ENCODE measurements at places on chromosomes 11 and 22.
A peak's percentile ranks its signal among the peaks of the same experiment; 100 is the strongest.

DNA sequence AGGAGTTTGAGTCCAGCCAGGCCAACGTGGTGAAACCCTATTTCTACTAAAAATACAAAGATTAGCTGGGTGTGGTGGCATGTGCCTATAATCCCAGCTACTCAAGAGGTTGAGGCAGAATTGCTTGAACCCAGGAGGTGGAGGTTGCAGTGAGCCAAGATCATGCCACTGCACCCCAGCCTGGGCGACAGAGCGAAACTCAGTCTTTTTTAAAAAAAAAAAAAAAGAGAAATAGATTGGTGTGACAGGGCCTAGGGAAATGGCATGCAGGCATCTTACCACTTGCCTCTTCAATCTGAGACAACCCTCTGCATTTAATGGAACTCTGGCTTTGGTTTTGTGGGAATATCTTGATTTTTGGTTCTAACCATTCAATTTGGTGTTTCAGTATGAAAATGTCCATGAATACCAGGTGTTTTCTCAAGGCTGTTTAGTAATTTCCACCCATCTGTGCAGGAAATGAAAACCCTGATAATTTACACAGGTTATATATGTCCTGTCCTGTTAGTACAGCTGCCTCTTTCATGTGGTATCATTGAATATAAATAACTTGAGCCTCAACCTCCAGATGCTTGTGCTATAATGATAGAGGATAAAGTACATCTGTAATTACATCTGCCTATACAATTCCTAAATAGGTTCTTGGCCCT is 8.4 kb downstream of the XBP1 start:
- DNase-seq: no peak

DNA sequence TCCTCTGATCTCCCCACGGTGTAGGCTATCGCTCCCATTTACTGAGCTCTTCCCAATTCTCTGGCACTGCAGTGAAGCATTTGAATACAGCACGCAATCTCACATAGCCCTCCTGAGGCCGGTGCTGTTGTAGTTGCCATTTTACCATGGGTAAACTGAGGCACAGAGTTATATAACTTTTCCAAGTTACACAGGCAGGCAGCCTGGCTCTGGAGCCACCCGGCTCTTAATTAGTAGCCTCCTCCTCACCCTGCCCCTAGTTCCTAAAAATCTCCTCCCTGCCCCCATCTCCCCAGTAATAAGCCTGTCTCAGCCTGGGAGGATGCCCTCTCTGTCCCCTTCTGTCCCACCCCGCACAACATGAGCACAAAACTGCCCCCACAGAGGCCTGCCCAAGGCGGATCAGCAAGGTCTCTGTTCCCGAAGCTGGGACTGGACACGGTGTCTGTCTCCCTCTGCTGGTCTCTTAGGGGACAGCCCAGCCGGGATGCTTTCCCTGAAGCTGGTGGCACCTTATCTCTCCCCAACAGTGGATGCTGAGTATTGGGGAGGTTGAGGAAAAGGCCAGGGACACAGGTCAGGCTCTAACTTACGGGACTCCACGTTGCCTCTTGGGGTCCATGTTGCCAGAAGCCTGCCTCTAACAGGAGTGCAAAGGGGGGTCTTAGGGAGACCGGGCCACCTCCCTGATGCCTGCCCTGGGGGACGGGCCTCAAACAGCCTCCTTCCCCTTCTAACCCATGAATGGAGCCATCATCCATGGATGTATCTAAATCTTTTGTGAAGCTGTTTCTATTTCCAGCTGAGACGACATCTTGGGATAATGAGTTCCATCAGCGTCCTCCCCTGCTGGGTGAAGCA is 9.1 kb upstream of the CLCF1 start:
- peak; percentile 79 for DNase-seq

DNA sequence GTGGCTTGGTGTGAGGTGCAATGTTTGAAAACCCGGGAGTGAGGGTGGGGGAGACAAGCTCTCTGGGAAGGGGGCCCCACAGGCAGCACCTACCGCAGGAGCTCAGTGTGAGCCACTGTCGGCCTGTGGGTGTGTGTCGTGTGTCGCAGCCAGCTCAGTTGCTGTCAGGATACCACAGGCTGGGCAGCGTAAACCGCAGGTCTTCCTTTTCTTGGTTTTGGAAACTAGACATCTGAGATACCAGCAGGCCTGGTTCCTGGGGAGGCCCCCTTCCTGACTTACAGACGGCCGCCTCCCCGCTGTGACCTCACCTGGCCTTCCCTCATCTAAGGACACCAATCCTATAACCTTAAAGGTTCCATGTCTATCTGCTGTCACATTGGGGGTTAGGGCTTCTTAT is 19.4 kb downstream of the IRF7 start:
- no peak for DNase-seq

DNA sequence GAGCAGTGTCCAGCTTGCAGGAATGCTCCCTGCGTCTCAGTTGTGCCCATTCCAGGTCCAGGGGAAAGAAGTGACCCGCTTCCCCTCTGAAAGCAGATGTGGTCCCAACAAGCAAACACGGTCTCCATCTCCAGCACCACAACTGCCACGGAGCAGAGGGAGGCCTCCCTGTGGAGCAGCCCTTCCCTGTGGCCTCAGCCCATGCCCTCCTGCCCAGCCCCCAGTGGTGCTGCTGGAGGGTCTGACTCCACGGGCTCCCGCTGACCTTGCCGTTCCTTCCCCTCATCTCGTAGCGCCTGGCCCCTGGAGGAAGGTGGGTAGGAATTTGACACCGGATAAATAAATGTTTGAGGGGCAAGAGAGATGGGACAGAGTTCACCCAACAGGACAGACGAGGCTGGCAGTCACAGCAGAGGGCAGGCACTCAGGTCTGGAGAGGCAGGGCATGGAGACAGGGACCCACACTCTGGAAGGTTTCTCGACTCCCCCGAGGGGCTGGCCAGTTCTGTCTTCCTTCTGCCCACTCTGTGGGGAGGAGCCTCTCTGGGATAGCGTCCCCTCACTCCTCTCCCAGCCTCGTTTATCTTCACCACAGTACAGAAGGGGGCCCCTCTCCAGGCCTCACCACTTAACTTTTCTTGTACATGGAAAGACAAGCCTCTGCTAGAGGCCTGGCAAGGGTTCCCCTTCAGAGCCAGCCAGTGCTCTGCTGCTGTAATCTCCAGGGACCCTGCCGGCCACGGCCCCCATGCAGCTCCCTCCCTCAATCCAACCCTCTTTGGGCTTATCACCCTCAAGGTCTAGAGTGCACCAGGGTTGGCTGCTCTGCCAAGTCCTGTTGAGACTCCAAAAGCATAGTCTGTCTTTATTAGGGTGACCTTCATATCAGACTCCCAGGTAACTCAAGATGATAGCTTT is 7.5 kb upstream of the ST3GAL4 start:
- DNase-seq: no peak

GRCh38 chr11:73306069-73306841 is 1.8 kb upstream of the ARHGEF17 start:
- no peak for DNase-seq

GRCh38 chr11:75073459-75074190 is 23.1 kb downstream of the OR2AT4 start:
- peak; percentile 24 for DNase-seq

GRCh38 chr11:2138431-2139122 is 612 bp downstream of the IGF2 start:
- no peak for DNase-seq

DNA sequence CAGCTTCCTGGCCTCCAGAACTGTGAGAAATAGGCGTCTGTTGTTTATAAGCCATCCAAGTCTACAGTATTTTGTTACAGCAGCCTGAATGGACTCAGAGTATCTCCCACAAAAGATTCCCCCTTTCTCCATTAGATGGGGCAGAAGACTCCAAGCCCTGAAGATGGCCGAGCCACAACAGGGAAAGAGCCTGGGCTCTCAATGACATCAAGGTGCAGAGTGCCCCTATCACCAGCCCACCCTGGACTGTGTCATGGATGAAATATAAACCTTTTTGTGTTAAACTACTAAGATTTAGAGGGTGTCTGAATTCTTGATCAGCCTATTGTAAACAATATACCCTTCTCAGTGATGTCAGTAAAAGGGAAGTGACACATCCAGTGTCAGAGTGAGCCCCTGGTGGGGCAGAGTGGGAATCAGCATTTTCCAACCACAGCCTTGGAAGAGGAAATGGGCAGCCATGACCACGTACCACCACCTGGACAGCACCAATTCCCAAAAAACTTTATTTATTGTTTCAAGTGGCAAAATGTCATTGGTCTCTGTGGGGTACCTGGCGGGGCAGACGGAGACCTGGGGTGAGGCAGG is 25.5 kb downstream of the TNKS1BP1 start:
- no peak for DNase-seq

DNA sequence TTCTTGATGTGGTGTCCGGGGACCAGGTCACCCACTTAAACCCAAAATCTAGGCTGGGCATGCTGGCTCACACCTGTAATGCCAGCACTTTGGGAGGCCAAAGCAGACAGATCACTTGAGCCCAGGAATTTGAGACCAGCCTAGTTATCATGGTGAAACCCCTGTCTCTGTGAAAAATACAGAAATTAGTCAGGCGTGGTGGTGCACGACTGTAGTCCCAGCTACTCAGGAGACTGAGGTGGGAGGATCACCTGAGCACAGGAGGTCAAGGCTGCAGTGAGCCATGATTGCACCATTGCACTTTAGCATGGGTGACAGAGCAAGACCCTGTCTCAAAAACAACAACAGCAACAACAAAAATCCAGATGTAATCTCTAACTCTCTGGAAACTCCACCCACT is 30.3 kb upstream of the FJX1 start:
- DNase-seq: no peak

GRCh38 chr22:20566420-20567260 is 59.2 kb downstream of the MED15 start:
- peak; percentile 83 for DNase-seq

DNA sequence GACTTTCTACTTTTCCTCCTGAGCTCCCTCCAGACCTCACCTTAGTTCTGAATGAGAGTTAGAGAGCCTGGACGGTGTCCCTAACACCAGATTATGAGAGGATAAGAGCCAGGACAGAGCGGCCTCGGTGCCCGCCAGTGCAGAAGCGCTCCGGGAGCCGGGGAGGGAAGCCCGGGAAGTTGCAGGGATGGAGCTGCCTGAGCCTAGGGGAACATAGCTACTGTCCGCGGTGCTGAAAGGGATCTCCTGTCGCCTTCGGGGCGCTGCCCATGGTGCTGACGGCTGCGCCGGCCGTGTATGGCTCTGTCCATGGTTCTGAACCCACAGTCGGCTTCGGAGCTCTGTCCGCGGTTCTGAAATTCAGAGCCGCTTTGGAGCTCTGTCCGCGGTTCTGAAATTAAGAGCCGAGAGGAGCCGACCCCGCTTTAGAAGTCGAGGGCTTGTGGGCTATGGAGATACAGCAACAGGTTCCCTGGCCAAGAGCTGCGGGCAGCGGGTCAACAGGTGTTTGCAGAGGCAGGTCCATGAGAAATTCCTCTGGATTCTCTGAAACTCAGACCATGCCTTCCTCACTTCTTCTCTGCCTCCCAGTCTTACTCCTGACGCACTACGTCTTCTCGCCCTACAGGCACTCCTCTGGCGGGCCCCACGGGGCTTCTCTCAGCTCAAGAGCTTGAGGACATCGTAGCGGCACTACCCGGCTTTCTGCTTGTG is 814 bp downstream of the NPAS4 start:
- peak; percentile 87 for DNase-seq

All from epithelial cell of esophagus (primary cell).